ENCODE measurements at places on chromosomes 12 and 14.

GRCh38 chr14:33461036-33461435, 489.8 kb downstream of the EGLN3 start:
- DNase-seq = no peak

DNA sequence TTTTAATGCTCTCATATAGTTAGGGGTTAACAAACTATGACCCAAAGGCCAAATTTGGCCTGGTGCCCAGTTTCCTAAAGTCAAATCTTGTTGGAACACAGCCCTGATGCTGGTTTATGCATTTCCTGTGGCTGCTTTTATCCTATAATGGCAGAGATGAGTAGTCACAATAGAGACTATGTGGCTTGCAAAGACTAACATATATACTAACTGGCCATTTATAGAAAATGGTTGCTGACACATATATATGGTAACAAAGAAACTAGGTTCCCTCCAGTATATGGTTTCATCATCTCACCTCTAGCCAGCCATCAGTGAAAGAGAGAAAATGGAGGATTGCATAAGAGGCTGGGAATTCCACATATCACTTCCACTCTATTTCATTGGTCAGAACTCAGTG, 10.8 kb downstream of the NAV3 start:
- DNase-seq = no peak

DNA sequence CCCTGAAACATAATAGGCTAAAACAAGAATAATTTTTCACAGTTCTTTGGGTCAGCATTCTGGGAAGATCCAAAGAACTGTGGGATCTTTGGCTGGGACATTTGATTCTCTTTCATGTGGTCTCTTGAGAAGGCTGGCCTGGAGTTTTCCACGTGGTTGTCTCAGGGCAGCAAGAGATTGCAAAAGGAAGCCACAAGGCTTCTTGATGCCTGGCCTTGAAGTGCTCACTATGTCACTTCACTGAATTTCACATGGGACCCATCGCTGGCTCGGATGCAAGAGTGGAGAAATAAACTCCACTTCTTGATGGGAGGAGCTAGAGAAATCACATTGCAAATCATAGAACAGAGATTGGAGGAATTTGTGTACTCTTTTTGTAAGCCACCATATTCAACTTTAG, 343.4 kb downstream of the MED13L start:
- no peak for DNase-seq

GRCh38 chr14:44791730-44792129, 170.0 kb downstream of the KLHL28 start:
- DNase-seq = no peak

GRCh38 chr12:49487605-49488004, 51.2 kb upstream of the KCNH3 start:
- no peak for DNase-seq

DNA sequence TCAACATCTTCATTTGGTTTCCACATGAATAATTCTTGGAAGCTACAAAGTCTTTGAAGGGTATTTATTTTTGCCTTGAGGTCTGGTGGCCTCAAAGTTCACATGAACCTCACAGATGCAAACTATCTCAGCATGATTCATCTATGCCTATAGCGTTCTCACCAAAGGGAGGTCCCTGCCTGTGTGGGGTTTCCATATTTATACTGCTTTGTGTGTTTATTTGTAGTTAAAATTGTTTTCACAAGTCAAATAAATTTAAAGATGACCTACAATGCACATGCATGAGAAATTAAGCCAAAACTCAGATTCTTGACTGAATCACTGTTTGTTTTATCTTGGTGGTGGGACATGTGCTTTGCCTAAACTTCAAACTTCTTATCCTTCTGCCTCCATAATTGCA, 176.7 kb downstream of the PPM1H start:
- DNase-seq = no peak

DNA sequence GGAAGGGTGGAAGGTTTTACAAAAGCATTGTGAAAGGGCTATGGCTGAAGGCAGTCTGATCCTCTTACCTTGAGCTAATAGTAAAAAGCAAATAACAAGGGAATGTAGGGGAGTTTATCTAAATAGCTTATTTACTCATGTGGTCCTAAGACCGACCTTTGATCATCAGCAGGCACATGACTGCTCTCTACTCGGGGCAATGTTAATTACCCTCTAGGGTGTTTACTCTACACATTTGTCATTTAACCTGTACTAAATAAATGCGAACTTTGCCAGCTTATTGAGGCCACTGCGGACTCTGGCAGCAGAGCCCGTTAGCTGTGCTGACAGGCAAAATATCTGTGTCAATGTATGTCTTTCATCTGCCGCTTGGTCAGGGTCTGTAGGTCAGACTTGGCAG, 768.3 kb upstream of the ATXN7L3B start:
- DNase-seq = no peak

DNA sequence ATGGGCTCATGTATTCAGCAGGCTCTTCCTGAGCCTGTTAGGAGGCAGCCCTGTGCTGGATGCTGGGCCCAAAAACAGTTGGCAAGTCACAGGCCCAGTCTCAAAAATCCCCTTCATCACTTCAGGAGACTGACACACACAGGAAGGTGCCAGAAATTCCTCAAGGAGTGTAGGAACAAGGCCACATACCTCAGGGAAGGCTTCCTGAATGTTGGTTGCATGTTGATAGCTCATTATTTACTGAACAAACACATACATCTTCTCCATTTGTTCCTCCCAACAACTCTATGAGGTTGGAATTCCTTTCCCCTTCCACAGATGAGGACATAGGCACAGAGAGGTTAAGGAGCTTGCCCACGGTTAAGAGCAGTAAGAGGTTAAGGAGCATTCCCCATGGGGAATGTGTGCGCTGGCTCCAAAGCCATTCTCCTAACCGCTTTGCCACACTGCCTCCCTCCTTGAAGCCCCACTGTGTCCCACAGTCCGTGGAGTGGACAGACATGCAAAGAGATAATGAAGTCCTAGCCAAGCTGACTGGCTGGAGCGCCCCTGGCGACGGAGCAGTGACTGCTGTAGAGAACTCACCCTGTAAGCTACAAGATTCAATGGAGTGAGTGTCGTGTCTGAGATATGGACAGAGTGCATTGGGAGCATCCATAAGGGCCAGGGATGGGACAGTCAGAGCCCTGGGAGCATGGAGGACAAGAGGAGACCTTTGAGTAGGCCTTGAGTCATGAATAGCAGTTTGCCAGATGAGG, 3.3 kb downstream of the HHIPL1 start:
- DNase-seq = no peak

GRCh38 chr14:89435892-89436656, 19.0 kb upstream of the FOXN3 start:
- DNase-seq = no peak

DNA sequence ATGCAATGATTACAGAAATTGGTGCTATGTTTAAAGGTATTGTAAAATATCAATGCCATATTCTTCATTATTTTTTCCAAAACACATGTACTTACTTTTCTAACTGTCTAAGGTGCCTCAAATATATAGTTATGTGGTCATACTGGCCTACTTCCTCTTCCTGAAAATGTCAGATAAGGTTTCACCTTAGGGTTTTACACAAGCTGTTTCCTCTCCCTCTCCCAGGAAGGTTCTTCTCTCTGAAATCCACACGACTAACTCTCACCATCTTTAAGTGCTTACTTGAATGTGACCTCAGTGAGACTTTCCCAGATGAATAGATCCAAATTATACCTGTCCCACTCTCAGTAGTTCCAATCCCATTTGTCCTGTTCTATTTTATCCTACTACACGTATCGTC, 11.6 kb upstream of the CLEC4D start:
- DNase-seq = no peak

DNA sequence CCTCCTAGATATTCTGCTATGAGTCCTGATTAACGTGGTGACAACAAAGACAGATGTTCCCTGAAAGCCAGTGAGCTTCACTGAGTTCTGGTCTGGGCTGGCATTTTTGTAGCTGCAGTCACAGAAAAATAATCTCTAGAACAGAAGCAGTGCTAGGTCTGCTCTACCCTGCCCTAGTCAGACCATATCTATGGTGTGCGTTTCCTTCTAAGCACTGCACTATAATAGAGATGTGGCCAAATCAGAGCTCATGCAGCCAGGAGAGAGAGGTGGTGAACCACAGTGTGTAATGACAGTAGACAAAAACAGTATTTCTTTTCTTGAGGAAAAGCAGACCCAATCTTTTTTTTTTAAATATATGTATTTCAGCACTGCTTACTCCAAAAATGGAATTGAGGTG, 76.3 kb downstream of the CMAS start:
- no peak for DNase-seq

- DNase-seq = no peak
These were observed 52.2 kb upstream of the COCH start for GRCh38 chr14:30822080-30822571.

DNA sequence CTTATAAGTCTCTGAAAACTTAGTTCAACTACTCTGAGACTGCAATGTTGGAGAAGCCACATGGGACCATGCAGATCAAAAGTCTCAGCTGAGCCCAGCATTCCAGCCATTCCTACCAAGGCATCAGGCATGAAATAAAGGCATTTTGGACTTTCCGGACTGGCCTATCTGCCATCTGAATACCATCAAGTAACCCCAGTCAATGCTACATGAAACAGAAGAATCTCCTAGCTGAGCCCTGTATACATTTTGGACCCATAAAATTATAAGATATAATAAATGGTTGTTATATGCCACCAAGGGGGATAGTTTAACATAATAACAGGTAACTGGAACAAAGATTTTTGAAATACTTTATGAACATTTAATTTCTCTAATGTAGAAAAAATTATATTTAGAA, 9.3 kb upstream of the TMEM260 start:
- no peak for DNase-seq

DNA sequence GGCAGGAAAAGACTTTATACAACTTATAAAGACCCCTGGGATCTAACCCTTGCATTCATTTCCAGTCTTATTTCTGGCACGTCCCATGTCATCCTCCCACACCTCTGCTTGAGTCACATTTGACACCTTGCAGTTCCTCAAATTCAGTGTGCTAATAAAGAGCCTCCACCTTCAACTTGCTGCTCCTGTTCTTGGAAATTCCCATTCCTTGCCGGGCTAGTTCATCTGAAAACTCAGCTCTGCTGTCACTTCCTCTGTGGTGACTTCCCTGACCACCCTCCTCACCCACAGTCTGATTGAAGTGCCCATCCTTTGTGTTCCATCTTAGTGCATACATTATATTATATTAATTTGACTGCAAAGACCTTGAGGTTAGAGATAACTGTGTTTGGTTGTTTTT, 37.4 kb upstream of the PSMA6 start:
- no peak for DNase-seq

GRCh38 chr12:64616201-64616600, 5.9 kb downstream of the RASSF3 start:
- DNase-seq = peak; percentile 31

GRCh38 chr12:67909091-67909531, 80.1 kb upstream of the IFNG-AS1 start:
- DNase-seq = peak; percentile 84

GRCh38 chr12:96985515-96986362, 78.7 kb downstream of the NEDD1 start:
- DNase-seq = peak; percentile 55

DNA sequence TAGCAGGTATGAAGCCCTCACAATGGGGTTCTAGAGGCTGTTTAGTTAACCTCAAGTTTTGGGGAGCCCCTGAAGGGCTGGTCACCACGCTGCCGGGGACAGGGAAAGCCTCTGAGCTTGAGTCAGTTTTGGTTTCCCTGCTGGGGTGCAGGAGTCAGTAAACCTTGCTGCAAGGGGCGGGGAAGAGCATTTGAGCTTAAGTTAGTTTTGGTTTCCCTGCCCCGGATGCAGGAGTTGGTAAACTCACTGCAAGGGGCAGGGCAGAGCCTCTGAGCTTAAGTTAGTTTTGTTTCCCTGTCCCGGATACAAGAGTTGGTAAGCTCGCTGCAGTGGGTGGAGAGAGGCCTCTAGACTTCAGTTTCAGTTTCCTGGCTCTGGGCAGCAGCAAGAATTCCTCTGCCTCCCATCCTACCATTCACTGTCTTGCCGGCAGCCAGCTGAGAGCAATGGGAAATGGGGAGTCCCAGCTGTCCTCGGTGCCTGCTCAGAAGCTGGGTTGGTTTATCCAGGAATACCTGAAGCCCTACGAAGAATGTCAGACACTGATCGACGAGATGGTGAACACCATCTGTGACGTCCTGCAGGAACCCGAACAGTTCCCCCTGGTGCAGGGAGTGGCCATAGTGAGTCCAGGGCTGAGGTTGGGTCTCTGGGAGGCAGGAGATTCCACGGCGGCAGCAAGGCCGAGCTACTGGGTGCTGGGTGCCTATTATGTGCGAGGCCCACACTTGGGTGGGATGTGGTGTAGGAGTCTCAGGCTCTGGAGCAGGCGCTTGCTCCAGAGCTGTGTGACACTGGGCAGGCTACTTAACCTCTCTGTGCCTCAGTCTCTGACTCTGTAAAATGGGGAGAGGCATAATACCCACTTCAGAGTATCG, at the start of gene OAS2:
TSS of gene OAS2 (plus strand) at position 357 of the 878 bp plus-strand sequence. CDS start at position 447, 90 bp downstream.
- peak; percentile 87 for DNase-seq

DNA sequence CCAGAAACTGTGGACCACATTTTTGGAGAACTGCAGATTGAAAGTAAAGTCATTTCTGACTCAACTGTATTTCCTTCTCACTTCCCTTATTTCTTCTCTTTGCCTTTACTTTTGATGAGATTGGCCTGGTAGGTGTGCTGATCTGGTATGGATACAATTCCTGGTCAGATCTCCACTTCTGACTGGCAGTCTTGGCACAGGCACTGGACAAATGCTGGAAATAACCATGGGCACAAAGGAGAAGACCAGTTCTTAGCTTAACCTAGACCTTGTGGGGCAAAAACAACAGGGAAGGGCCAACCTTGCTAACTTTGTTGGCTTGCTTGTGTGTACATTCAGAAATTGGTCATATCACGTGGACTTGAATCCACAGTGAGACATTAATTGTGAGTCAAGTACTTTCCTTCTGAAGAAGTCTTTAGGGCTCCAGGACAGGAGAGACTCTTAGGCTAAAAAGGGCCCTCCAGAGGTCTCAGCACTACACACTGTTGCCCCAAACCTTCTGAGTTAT, 75.0 kb downstream of the DIP2B start:
- peak; percentile 84 for DNase-seq

DNA sequence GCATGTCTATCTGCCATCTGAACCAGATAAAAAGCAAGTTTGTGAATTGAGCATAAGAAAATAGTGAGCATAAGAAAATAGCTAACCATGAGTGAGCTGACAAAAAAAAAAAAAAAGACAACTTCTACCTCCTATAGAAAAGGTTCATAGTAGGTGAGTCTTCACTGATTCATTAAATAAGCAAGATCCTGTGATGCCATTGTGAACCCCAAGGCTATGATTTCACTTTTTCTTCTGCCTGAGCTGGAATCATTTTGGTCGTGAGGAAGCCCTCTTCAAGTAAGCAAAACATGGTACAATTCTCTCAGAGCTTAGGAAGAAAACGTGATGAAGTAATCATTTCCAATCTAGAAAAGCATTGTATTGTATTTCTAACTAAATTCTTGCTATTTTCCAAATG, 1.2 kb downstream of the PIK3C2G start:
- DNase-seq = no peak

- no peak for DNase-seq
These were observed 7.5 kb upstream of the PYROXD1 start for GRCh38 chr12:21429994-21430393.

Measured in GM23248 (cell line).